ENCODE measurements at places on chromosomes 7 and 10.
A peak's percentile ranks its signal among the peaks of the same experiment; 100 is the strongest.

DNA sequence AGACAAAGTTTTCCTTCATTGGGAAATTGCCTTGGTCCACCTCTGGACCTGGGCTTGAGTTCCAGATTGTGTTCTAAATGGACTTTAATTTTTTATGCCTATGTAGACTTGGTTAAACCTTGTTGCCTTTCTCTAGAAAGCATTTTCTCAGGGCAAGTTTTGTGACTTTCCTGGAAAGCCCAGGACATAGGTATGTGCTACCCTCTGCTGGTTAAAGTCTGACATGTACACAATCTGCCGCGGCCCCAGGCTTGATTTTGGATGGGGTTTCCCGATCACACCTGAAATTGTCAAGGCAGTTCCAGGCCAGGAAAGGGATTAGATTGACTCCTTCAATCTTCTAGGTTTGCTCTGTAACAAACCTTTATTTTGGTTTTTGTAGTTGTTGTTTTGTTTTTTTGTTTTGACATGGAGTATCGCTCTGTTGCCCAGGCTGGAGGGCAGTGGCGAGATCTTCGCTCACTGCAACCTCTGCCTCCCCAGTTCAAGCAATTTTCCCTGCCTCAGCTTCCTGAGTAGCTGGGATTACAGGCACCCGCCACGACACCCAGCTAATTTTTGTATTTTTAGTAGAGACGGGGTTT lies 14.1 kb upstream of the AKR1B10 start:
- no peak for DNase-seq

DNA sequence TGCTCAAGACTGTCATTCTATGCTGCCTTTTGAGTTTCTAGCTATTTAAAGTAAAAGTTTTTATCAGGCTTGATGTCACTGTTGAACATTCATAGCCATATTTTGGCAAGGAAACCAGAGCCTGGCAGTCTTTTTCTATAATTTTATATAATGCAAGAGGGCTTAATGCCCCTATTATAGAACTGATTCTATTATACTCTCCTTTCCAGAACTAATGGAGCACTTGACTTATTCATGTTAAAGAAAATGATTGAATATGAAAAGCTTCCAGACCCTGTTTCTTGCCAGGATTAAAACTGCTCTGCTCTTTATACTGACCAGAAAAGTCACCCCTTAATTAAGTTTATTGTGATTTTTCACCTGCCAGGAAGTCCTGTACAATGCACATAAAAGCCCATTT lies 337.6 kb upstream of the CHRM2 start:
- DNase-seq, result no peak

DNA sequence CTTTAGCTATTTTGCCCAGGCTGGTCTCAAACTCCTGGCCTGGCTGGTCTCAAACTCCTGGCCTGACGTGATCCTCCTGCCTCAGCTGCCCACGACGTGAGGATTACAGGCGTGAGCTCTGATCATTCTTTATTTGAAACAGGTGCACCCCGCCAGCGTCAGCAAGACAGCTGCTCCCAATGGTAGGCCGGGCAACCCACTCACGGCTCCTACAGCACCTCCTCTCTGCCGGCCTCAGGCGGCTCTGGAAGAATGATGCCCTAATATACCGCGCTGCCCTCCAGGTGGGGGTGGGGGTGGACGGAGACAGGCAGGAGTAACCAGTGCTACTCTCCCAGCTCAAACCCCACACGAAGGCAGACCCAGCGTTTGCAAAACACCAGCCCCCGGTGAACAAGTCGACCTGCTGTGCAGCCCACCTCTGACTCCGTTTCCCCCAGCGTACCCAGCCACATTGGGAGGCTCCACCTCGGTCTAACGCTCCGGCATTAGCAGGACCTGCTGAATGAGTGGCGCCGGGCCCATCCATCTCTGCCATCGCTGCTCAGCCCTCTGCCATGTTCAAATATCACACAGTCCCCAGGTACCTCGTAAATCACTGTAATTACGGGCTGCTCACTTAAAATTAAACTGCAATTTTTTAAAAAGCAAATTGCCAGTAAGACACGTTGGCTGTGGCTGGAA lies 148.6 kb downstream of the ELFN1 start:
- no peak for DNase-seq

GRCh38 chr7:50304129-50304910 lies at the start of gene IKZF1:
TSS of gene IKZF1 (plus strand) at chr7:50304716. CDS start at chr7:50319062, 14,346 bp downstream.
- DNase-seq, result peak; percentile 60

DNA sequence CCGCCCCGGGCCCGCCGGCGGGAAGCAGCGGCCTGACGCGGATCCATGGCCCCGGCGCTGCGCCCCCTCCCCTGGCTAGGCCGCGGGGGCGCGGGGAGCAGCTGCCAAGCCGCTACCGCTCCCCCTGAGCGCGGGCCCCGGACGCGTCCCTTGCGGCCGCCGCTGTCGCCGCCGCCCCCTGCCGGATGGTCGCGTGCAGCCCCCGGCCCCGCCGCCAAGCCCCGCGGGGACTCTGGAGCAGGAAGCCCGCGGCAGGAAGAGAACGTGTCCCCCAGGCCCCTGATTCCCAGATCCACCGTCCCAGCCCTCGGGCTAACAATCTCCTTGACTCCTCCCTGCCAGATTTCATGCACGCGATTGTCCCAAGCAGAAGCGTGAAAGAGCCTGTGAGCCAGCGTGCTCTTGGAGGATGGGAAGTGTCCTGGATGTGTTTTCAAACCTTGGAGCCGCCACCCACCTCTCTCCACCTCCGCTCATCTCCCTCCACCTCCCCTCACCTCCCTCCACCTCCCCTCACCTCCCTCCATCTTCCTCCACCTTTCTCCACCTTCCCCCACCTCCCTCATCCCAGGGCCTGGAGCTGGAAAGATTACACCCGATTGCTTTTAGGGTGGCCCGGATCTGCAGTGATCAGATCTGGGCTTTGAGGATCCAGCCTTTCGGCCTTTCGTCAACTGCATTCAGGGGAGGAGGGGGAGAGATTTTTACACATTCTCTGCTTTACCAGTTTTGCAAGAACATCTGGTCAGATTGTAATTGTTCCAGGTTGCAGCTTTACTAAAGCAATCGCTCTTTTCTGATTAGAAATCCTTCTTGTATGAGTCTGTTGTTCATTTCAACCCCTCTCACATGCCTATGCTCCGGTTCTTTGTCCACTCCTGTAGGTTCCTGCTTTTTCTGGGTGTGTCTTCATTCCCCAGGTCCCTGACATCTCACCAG lies 570 bp upstream of the PRTFDC1 start:
- peak; percentile 30 for DNase-seq

GRCh38 chr10:51620131-51620530 lies 79.3 kb downstream of the CSTF2T start:
- DNase-seq, result no peak

- DNase-seq, result no peak
Measured at GRCh38 chr7:127536394-127536691, 49.1 kb downstream of the GCC1 start.

GRCh38 chr10:1519391-1519790 lies 217.9 kb downstream of the ADARB2 start:
- no peak for DNase-seq

DNA sequence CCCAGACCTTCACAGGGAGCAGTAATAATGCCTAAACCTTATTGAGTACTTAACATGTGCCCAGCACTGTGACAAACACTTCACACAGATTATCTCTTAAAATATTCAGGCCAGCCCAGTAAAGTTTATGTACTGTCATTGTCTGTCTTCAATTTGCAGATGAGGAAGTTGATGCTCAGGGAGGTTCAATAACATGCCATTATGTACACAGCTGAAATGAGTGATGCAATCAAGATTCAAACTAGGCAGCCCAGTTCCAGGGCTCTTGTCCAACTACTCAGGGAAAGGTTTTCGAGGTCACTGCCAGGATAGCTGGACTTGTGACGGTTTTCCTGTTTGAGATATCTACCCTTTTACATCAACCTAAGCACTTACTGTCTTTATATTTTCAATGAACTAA lies 56.1 kb downstream of the AUTS2 start:
- DNase-seq, result no peak

DNA sequence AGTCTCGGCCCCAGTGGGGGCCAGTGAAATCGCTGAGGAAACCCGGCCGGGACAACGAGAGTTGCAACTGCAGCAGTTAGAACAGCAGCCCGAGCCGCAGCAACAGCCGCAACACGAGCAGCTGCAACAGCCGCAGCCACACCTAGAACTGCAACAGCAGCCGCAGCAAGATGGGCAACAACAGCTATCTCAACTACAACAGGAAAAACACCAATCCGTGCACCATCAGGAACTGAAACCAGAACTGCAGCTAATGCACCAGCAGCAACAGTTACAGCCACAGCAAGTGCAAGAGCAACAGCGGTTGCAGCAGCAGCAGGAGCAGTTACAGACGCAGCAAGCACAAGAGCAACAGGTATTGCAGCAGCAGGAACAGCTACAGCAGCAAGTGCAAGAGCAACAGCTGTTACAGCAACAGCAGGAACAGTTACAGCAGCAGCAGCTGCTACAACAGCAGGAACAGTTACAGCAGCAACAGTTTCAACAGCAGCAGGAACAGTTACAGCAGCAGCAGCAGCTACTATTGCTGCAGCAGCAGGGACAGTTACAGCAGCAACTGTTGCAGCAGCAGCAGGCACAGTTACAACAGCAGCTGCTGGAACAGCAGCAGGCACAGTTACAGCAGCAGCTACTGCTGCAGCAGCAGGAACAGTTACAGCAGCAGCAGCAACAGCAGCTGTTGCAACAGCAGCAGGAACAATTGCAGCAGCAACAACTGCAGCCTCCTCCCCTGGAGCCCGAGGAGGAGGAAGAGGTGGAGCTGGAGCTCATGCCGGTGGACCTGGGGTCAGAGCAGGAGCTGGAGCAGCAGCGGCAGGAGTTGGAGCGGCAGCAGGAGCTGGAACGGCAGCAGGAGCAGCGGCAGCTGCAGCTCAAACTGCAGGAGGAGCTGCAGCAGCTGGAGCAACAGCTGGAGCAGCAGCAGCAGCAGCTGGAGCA lies 6.1 kb downstream of the ZNF853 start:
- DNase-seq, result no peak

DNA sequence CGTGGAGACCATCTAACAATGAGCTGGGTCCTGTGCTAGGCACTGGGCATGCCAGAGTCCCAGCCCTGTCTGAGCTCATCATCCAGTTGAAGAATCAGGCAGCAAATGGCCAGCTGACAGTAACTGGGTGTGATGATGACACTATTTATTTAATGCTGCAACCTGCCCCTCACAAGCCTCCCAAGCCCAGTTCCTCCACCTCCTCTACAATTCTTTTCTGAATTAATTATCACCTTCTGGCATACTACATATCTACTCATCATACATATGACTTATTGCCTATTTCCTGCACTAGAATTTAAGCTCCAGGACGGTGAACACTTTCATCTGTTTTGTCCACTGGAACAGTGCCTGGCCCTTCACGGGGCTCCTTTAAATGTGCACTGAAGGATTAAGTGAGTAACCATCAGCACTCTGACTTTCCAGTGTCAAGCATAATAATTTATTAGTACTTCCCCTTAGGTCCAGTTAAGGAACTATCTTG lies 96.7 kb upstream of the LAMB4 start:
- DNase-seq, result no peak

GRCh38 chr10:14382531-14382930 lies 51.8 kb upstream of the FRMD4A start:
- no peak for DNase-seq

GRCh38 chr7:83672157-83672556 lies 23.2 kb upstream of the SEMA3E start:
- no peak for DNase-seq

- DNase-seq, result no peak
Measured at GRCh38 chr10:128864554-128865295, 602.3 kb upstream of the MGMT start.

DNA sequence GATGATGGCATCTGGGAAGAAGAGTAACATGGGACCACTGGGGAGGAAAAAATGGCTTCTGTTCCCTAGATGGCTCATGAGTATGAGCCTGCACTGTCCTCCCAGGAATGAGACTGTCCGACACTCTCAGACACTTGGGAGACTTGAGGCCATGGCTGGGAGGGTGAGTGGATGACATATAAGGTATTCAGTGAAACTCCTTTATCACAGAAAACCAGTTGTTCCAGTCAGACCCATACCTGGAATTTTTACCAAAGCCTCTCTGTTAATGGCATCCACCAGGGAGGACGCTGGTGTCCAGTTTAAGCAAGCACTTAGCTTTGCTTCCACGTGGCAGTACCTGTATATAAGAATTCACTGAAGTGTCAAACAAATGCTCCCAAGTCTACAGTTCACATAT lies 116.7 kb upstream of the C10orf90 start:
- no peak for DNase-seq

GRCh38 chr7:16989811-16990413 lies 108.1 kb upstream of the AGR3 start:
- DNase-seq, result no peak

- no peak for DNase-seq
Measured at GRCh38 chr10:117268258-117268657, 27.3 kb downstream of the SLC18A2 start.

DNA sequence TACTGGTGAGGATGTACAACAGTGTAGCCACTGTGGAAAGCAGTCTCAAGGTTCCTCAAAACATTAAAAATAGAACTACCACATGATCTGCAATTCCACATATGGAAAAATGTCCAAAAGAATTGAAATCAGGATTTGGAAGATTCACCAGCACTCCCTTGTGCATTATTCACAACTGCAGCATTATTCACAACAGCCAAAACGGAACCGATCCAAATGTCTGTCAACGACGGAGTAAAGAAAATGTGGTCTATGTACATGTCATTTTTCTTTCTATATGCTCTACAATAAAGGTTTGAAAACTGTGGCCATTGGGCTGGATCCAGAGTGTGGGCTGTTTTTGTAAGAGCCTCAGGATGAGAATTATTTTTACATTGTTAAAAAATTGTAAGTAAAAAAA lies 1206.1 kb upstream of the CELF2 start:
- DNase-seq, result no peak

GRCh38 chr10:1153805-1154351 lies 97.7 kb downstream of the WDR37 start:
- DNase-seq, result no peak

DNA sequence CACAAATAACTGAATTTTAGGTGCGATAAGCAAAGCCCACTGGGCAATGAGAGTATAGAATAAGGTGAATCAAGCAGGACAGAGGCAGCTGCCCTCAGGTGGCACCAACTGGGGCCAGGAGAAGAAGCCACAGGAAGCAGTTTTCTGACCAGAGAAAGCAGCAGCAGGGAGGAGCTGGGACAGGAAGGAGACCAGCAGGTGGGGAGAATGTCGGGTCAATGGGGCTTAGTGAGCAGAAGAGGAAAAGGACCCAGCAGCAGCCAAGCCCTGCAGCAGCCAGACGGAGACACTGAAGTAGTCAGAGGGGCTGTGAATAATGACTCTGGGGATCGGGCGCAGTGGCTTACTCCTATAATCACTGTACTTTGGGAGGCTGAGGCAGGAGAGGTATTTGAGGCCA lies 209.6 kb upstream of the SH2B2 start:
- no peak for DNase-seq

DNA sequence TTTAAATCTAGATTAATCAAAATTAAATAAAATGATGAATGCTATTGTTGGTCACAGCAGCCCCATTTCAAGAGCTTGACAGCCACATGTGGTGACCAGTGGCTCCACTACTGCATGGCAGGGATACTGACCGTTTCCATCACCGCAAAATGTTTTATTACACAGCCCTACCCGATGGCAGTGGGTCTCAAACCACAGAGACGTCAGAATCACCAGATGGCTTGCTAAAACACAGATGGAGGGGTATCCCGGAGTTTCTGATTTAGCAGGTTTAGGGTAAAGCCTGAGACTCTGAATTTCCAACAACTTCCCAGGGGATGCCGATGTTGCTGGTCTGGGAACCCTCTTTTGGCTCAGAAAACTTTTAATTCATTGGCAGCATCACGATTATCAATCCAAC lies 47.9 kb downstream of the RSU1 start:
- DNase-seq, result no peak

GRCh38 chr7:88628363-88629085 lies 131.0 kb upstream of the ZNF804B start:
- no peak for DNase-seq

GRCh38 chr10:1136268-1136667 lies 80.1 kb downstream of the WDR37 start:
- DNase-seq, result no peak
